Stimulated activated CD8-positive, alpha-beta memory T cell treated with anti-CD3 and anti-CD28 coated beads, Interleukin-7, amount 100 ng/mL, for 1 hour (primary cell): ENCODE measurements at places on chromosomes 2 and 18.

DNA sequence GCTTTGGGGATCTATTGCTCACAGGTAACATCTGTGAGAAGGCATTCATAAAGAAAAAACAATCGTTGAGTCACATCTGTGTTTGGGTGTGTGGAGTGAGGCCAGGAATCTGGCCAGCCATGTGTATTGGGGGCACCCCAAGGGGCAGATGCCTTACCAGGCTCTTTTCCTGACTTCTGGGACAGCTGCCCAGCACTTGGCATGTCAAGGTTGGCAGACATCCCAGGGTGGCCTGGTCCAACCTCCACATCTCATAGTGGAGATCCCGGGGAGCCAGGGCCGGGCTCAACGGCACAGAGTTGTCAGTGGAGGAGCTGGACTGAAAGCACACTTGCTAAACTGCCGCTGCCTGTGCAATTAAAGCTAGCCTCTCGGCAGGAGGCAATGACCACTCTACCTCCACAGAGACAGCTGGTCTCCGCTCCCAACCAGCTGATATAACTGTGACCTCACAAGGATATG lies 75.3 kb upstream of the MGAT4A start:
- no peak for DNase-seq

- no peak for DNase-seq
Observed at GRCh38 chr2:69961496-69961895, at the start of gene ASPRV1. TSS of gene ASPRV1 (minus strand) at chr2:69961631. CDS start at chr2:69961436, 195 bp downstream.

DNA sequence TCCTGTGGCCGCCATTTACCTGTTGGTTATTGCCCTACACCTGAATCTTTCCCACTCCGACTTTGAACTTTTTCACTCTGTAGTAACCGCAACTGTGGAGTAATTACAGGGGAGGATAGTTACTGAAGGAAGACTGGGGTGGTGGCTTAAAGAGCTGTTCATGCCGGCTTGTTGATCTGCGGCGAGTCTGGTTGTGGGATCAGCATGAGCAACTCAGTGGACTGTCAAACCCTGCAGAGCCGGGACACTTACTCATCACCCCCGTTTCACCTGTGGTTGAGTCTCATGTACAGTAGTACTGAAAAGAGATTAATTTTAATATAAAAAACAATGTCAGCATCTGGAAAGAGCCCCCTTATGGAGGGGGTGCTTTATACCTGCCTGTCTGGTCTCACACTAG lies 2.1 kb downstream of the ASB1 start:
- no peak for DNase-seq

- DNase-seq: no peak
Observed at GRCh38 chr2:95359031-95359430, 43.5 kb upstream of the FAHD2A start.

DNA sequence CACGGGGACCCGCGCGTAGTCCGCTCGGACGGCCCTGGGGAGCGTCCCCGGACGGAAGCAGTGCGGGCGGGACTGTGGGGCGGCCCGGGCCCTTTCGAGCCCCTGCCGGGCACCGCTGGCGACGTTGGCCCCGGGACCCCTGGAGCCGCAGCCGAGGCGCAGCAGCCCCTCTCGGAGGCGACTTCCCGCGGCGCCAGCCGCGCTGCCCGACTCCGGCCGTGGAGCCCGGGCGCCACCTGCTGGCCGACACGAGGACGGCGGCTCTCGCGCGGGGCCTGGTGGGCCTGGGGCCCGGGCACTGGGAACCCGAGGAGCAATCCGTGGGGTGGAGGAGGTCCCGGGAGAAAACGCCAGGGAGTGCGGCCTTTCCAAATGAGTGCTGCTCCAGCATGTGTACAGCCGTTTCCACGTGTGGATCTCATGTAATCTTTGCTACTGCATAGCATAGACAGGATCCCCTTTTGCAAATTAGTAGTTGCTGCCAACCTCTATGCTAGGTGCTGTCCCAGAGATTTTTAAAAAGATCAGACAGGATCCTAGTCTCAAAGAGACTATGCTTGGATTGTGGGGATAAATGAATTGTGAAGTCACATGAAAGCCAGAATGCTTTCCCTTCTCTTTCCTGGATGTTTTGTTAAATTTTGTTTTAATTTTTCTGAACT lies 4.0 kb downstream of the ID2 start:
- DNase-seq: peak; percentile 73

DNA sequence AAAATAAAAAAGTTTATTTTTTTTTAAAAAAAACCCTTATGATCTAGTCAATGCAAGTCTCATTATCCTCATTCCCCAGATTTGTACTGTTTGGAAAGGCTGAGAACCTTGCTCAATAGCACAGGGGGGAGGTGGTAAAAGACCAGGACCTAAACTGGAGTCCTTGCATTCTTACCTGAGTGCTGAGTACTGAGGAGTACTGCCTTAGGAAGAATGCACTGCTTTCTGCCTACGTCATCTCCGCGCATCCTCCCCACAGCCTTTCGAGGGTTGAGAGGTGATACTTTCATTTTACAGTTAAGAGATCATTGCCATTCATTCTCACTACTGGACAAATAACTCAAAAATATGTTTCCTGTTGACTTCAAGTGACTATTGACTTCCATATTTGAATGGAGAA lies 73.8 kb downstream of the MAP3K20 start:
- peak; percentile 4 for DNase-seq

DNA sequence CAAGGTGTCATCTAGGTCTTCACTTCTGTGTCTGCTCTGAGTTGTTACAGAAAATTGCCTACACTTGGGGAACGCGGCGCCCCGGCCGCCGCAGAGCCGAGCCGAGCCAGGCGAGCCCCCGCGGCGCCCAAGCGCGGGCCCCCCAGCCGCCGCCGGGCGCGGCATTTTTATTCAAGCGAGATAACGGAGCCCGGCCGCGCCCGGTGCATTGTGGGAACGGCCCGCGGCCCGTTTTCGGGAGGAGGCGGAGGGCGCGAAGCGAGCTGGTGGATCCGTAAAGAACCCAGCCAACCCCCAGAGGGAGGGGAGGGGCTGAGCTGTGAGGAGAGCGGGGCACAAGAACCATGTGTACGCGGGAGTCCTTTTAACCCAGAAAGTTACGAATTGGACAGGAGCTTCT lies 191.8 kb downstream of the FTCDNL1 start:
- no peak for DNase-seq

DNA sequence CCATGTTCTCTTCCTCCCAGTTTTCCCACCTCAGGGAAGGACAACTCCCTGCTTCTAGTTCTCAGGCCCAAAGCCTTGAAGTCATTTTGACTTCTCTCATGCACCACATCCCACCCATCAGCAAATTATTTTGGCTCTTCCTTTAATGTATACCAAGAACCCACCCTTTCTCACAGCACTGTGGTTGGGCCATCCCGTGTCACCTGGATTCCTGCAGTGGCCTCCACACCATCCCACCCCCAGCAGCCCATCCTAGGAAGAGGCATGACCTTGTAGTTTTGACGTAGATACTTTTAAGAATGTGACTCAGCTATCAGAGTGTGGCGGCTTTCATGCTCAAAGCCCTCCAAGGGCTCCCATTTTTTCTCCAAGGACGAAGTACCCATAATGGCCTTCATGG lies 25.6 kb upstream of the CCDC68 start:
- no peak for DNase-seq

- DNase-seq: no peak
Observed at GRCh38 chr2:207505171-207505570, 24.6 kb upstream of the CREB1 start.

DNA sequence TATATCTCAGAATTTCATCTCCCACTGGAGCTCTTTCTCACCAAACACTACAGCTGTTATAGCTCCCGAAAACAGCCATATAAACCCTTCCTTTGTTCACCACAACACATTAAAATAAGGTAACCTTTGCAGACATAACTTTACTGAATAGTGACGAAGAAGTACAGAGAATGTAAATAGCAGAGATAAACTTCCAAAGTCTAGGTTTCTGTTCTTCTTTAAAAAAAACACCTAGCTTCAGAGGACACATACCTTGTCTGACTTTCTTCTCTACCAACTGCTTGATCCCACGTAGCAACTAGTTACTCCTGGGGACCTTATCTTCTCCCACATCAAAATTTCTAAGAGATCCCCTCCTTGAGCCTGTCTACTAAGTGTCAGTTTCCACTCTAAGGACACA lies 32.3 kb downstream of the ATL2 start:
- DNase-seq: no peak

DNA sequence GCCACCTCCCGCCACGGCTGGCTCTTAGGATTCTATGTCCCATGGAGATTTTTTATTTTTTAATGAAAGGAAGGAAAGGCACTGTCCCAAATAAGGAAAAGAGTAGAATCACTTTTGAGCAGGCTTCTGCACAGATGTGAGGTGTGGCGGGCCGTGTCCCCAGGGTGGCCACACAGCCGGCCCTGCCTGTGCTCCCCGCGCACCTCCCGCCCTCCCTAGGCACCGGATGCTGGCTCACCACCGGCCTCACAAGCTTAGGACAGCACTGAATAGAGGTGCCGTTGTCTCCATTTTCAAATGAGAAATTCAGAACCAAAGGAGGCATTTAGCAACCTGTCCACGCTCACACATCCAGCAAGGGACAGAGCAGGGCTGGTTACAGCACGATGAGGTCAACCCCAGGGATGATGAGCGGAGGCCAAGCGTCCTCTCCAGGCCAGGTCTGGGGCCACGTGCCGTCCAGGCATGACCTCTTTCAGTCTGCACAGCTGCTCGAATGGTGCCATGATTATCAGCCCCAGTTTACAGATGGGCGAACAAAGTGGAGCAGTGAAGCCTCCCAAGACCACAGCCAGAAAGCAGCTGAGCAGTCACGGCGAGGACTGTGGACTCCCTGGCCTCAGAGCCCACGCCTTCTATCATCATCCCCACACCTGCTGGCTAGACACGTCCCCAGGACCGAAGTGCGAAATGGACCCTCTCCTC lies 20.7 kb upstream of the TEX51 start:
- DNase-seq: no peak

- no peak for DNase-seq
Observed at GRCh38 chr18:76697441-76697901, 124.9 kb upstream of the ZNF236 start.

DNA sequence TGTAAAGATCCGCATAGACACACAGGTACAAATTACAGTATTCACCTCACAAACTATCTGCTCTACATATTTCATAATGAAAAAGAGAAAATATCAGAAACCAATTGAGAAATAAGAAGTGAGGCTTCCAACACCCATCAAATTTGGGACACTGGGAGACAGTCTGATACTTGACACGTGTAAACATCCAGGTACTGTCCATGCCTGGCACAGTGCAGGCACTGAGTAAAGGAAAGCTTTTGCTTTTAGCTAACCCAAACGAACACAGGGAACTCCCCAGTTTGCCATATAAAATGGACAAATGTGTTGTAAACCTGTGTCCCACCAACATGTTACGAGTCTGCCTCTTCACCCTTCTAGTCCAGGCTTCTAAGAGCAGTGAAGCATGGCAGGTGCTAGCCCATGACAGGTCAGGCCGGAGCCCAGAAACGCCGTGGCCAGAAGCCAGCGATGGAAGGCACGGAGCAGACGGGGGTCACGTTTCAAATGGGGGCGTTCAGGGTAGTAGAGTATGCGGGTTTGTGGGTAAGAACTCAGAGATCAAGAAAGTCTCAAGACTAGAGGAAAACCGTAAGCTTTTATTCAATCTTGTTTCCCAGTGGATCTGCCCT lies 27.0 kb downstream of the CDH2 start:
- DNase-seq: no peak

- DNase-seq: no peak
Observed at GRCh38 chr2:16226943-16227664, 286.8 kb downstream of the MYCN start.

- no peak for DNase-seq
Observed at GRCh38 chr18:62609764-62610163, 86.9 kb downstream of the ZCCHC2 start.

DNA sequence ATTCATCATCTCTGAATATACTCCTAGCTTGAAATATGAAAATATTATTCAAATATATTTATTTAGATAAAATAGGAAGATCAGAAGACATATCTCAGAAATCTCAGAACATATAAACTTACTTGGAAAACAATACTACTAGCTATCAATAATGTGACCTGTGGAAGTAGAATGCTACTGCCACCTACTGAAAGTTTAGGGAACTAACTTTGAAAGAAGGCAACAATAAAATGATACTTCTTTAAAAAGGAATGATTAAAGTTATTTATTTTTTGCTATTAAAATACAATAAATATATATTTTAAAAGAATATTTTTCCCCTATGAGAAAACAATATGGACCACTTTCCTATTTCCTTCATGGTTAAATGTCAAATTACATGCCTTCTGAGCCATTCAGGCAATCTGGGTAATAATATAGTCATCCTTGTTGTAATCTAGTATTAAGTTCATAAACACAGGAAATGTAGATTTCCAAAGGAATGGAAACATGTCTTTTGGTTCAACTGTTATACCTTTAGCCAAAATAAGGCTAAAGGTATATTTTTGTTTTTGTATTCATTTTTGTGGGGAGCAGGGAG lies 26.0 kb downstream of the ACADL start:
- DNase-seq: no peak

DNA sequence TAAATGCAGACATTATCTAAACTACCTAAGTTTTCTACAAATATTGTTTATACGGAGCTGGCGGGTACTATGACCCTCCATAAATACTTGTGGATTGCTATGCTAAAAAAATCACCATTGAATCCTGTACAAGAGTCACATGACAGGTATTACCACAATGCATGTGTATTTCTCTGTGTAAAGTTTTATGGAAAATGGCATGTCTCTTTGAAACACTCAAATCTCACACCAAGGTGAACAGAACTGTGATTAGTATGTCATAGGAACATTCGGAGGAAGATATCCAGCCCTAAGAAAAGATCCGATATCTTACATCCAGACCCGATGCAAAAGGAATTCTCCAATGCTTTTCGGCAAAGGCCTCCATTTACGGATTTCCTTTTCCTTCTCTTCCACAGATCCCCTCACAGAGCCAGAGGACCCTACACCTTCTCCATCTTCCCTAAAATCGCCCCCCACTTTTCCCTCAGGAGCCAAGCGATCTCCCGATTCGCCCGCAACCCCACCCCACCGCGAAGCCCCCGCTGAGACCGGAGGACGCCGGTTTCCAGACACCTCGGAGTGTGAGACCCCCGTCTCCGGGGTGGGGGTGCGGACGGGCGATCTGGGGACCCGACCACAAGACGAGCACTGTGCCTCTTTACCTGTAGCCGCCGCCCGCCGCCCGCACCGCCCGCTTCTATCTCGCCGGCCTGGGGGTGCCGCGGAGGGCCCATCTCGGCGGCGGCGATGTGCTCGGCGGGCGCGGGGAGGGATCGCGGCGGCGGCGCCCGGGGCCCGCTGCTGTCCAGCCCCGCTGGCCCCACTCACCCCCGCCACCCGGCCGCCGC lies 1.2 kb downstream of the SAP130 start:
- DNase-seq: no peak

- no peak for DNase-seq
Observed at GRCh38 chr2:177746358-177746757, 326.2 kb downstream of the PDE11A start.
